Fibroblast of skin of left biceps (primary cell): ENCODE measurements at places on chromosomes 3 and 15.
A peak's percentile ranks its signal among the peaks of the same experiment; 100 is the strongest.

DNA sequence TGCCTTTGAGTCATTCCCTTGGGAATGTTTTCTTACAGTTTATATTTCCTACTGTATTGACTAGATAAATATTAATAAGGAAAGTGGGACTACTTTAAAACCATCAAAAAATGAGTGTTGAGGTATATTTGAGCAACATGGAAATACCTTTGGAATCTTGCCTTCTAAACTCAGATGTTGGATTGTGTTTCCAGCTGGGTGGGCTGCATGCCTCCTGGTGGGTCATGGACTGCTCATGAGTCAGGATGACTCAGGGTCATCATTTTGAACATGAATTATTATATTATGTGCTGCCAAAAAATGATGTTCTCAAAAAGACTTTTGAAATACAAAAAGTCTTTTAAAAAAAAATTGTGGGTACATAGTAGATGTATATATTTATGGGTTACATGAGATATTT, 41.1 kb upstream of the APH1B start:
- peak; percentile 80 for DNase-seq

DNA sequence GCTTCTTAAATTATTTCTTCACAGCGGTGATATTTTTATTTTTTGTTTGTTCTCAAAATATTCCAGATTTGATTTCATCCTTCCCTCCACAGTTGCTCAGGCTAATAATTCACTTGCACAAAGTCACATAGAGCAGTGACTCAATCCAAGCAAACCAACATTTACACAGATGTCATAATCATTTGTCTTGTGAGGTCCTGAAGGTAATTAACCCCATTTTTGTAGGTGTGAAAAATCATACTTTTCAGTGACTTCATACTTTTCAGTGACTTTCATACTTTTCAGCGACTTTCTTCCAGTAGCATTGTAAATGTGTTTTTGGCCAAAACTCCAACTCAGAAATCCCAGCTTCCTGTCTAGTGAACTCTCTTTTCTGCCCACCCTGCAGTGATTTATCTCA, 32.1 kb downstream of the CD200 start:
- no peak for DNase-seq

DNA sequence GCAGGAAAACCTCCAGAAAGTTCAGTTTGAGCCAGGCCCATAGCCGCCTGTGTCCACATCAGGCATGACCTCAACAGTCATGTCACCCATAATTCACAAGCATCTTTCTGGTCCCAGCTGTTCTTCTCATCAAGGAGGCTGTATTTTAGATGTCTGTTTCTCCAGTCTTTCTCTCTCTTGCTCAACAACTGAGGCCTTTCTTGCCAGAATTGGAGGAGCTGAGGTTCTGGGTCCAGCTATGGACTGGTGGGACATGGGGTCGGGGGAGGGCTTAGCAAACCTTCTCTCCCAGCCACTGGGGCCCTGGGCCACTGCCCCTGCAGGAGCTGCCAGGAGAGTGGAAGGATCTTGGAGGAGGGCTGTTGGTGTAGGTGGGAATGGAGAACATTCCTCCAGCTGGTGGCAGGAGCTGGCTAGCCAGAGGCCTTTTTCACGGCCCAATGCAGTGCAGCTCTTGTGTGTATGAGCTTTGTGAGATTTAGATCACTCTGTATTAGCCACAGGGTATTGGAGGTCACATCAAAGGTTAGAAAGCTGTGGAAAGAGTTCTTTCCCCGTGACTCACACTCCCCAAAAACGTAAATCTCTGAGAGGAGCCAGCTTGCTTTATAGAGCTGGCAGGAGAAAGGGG, 23.5 kb downstream of the MAGEF1 start:
- peak; percentile 61 for DNase-seq

GRCh38 chr3:171133796-171134569, 107.5 kb upstream of the SLC2A2 start:
- no peak for DNase-seq

GRCh38 chr3:84601303-84601702, 357.5 kb upstream of the CADM2 start:
- DNase-seq = no peak

DNA sequence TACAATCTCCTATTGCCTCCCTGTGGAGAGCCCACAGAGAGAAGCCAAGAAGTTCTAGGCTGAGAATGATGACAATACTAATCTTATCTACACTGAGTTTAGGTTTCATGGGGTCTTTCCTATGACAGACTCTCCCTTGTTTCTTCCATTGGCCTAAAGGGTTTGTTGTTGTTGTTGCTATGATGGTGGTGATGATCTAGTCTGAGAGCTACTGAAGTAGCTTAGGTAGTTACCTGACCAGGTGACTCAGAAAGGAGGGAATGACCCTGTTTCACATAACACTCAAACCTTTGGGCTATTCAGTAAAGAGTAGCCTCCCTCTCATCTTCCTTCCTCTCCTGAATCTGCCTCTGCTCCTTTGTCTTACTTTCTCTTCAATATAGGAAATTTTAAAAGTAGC, 170.2 kb downstream of the GMNC start:
- no peak for DNase-seq

- DNase-seq = no peak
Measured at GRCh38 chr3:97954228-97954827, 17.9 kb downstream of the RIOX2 start.

DNA sequence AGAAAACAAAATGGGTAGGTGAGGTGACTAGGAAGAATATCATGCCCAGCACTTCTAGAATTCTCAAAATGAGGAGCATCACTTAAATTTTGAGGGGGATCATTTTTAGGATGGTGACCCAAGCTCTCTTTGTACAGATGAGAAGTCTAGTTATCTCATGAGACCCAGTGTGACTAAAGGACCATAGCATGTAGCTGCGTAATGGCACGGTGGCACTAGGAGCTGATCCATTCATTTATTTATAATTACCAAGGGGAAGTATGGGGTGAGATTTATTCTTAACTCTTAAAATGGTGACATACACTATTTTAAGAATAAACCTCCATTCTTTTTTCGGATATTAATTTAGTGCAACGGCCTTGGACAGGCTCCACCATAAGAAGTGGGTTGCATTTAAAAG, 8.3 kb downstream of the IQGAP1 start:
- DNase-seq = no peak

GRCh38 chr3:111472556-111472955, 69.4 kb upstream of the CD96 start:
- DNase-seq = no peak

DNA sequence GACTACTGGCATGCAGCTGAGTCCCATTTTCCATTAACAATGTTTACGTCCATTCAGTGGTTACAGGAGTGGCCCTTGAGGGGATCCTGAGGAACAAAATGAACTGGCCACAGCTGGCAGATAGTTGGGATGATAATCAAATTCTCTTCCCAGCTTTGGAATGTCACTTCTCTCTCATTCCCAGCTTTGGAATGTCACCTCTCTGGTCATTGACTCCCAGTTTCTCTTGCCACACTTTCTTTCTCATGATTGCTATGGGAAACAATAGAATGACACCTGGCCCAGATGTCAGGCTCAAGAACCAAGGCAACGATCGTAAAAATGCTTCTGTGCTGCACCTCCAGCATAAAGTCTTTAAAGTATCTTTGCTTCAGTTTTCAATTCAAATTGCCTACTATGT, 34.0 kb downstream of the ATP13A4 start:
- DNase-seq = no peak

- DNase-seq = no peak
Measured at GRCh38 chr15:39777496-39777895, 5.1 kb downstream of the FSIP1 start.
